NCI-H1105 (cell line): ENCODE measurements at places on chromosomes 6 and 20.

DNA sequence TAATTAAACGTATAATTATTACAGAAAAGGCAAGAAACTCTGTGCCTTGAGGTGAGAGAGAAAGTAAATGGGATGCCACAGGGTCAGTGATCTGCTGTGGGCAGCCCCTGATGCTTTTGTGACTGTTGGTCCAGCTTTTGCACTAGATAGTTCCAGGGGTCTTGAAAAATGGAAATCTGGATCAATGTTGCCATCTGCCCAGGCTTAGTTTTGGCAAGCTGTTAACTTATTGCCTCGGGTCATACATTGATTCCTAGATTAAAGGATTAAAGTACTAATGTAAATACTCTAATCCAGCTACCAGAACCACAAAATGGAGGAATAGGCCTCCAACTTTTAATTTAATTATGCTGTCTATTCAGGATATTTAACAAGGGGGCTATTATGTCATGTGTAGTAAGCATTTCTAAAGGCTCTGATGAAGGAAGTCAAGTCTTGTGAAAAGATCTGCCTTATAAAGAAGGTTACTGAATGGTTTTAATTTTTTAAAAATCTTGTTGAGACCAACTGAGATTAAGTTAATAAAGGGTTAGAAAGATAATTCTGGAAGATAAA, 376.0 kb upstream of the HS3ST5 start:
- no peak for DNase-seq

GRCh38 chr6:134253681-134254080, 64.2 kb downstream of the SGK1 start:
- DNase-seq: no peak

DNA sequence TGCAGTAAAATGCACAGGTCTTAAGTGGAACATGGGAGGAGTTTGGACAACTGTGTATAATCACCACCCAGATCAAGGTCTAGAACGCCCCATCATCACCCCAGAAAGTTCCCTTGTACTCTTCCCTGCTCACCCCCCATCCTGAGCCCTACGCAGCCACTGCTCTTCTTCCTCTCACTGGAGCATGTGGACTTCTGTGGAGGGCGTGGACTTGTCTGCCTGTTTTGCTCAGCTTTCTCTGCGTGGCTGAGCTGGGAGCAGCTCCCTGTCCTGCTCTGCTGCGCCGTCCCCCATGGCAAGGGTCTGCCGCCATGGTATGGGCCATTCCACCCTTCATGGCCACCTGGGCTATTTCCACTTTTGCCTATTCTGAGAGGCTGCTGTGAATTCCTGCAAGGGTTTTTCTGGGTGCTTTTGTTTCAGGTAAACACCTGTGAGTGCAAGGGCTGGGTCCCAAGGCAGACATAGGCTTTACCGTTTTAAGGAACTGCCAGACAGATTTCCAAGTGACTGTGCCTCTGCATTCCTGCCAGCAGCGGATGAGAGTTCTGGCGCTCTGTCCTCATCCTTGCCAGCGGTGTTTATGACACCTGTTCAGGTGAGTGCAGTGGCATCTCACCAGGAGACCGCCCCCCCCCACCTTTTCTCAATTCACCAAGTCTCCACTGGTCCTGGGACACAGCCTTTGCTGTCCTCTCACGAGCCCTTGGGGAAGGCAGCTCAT, 19.7 kb downstream of the PCK1 start:
- DNase-seq: no peak

- no peak for DNase-seq
Observed at GRCh38 chr6:12324099-12324498, 33.9 kb downstream of the EDN1 start.

- DNase-seq: no peak
Observed at GRCh38 chr20:23448167-23448566, 4.5 kb downstream of the CST11 start.

DNA sequence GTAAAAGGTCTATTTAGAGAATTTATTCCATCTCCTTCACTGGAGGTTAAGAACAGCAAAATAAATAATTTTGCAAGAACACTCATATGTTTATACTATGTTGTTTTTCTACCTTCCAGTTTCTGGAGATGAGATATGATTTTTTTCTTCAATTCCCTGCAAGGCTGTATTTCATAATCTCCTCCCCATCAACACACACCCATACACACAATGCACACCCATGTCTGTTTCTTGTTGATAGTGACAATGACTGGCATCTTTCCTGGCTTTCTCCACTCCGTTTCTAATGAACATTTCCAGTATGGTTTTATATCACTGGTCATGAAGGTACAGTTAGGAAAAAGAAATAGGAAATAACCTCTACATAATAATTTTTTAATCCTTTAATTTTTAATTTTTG, 202.1 kb downstream of the ARHGAP18 start:
- DNase-seq: no peak

DNA sequence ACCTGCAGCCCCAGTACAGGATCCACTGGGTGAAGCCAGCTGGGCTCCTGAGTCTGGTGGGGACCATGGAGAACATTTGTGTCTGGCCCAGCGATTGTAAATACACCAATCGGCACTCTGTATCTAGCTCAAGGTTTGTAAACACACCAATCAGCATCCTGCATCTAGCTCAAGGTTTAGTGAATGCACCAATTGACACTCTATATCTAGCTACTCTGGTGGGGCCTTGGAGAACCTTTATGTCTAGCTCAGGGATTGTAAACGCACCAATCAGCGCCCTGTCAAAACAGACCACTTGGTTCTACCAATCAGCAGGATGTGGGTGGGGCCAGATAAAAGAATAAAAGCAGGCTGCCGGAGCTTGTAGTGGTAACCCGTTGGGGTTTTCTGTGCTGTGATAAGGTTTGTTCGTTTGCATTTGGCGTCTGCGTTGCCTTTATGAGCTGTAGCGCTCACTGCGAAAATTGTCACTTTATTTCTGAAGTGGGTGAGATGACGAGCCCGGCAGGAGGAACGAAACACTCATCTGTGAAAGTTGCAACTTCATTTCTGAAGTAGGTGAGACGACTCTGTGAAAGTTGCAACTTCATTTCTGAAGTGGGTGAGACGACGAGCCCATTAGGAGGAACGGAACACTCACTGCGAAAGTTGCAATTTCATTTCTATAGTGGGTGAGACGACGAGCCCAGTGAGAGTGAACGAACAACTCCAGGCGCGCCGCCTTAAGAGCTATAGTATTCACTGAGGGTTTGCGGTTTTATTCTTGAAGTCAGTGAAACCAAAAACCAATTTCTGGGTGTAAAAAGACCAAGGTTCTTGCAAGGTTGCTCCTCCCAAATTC, 31.1 kb downstream of the SERPINB6 start:
- DNase-seq: no peak

DNA sequence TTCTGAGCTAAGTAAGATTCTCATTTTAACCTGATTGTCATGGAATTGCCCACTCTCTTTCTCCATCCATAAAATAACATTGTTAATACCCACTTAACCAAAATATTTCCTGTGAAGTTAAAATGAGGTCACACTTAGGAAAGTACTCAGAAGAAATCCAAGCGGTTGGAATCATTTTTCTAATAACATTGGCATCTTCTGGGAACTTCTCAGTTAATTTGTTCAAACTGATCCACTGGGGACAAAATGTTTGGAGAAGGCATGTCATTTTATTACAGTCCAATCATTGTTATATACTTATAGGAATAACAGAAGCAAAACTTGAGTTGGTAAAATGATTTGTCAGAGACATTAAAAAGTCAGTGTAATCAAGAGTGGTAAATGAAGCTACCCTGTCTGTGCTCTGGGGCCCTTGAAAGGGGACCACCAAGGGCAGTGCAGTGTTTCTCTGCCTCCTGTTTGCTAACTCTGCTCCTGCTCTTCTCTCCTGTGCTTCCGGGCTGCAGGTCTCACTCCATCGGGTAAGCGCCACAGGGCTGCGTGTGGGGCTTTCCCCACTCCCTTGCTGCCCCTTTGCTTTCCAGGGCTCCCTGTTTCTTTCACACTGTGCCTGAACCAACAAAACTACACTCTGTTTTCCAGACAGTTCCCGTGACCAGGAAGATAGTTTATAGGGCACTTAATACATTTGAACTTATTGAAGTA, 50.1 kb downstream of the HDDC2 start:
- DNase-seq: no peak

GRCh38 chr6:130288065-130288464, 65.3 kb upstream of the SAMD3 start:
- DNase-seq: no peak

- no peak for DNase-seq
Observed at GRCh38 chr20:10578607-10579006, 95.2 kb downstream of the JAG1 start.

DNA sequence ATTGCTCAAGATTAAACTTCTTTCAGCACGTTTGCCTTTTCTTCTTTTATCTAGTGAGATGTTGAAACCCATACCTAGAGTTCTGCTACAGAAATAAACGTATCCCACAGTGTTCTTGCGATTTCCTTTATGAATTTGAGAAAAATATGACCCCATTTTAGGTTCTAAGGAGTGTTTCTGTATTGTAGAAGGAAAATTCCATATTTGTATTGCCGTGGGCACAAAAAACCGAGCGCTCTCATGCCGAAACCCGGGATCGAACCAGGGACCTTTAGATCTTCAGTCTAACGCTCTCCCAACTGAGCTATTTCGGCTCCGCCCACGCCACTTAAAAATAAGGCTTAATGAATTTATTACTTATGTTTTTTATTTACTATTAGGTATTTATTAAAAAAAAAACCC, 23.7 kb downstream of the ZNF311 start:
- peak; percentile 73 for DNase-seq

GRCh38 chr20:34023937-34024722, 30.4 kb downstream of the RALY start:
- DNase-seq: no peak

DNA sequence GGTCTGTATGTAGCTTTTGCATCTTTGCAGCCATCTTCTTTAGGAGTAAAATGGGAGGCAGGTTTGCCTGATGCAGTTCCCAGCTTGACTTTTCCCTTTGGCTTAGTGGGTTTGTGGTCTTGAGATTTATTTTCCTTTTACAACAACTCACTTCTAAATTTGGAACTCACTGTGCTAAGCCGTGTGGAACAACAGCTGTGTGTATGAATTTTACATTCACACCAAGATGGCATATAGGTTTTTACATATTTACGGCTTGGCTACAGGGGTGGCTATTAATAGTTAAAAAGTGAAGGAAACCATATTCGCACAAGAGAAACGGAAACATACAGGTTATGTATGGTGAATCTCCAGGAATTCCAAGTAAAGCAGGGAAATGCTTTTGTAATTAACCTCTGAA, 2.5 kb downstream of the TTLL2 start:
- no peak for DNase-seq

- no peak for DNase-seq
Observed at GRCh38 chr20:16760431-16761304, 12.5 kb downstream of the OTOR start.

DNA sequence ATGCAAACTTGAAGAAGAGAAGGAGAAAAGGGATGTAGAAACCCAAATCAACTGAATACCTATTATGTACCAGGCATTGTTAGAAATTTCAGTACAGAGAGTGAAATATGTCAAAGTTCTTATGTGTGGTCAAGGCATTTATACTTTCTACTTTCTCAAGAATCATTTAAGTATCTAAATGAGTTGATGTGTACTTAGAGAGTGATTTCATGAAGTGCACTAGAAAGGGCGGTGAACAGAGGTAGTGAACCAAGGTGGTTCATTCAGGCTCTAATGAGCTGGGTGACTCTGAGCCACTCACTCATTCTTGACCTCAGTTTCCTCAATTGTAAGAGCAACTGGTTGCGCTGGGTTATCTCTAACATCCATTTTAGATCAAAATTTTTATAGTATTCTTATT, 3.3 kb downstream of the PDE7B start:
- no peak for DNase-seq

DNA sequence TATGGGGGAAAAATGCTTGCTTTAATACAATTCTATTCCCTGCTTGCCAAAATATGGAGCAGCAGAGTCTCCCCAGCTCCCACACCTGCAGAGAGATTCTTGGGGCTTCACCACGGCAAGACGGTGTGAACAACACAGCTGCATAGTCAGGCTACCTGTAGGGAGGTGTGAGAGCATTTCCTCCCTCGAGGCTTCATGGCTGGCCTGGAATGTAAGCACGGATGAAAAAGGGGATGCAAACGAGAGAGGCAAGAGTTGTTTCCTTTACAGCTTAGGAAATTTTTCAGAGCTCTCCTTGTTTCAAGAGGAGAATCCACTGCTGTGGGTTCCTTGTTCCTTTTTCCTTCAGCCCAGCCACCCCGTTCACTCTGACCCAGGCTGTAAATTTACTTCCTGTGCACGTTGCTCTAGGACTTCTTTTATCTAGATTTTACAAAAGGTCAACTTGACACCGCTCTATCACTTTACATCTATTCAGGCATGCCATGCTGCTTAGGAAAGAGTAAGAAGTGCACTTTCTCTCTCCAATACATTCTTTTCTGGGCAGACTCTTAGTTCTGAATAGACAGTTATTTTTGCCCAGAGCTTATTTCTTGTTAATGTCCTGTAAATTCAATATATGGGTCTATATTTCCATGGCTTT, 197.1 kb downstream of the KHDC1L start:
- DNase-seq: no peak

DNA sequence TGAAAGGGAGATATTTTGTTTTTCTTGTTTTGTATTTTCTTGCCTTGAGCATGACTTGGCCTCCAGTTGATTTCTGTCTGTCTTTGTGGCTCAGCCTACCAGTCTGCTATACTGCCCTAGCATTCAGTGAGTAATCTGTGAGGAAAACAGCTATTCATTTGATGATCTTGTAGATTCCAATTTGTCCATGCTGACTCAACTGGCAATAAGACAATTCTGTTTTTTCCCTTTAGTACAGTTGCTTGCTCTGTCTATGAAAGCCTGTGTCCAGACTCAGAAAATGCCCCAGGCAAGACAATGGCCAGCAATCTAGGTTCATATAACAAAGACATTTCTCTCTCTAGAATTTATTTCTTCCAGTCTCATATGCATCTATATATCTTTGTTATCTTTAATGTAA, 10.9 kb upstream of the SOX4 start:
- no peak for DNase-seq

DNA sequence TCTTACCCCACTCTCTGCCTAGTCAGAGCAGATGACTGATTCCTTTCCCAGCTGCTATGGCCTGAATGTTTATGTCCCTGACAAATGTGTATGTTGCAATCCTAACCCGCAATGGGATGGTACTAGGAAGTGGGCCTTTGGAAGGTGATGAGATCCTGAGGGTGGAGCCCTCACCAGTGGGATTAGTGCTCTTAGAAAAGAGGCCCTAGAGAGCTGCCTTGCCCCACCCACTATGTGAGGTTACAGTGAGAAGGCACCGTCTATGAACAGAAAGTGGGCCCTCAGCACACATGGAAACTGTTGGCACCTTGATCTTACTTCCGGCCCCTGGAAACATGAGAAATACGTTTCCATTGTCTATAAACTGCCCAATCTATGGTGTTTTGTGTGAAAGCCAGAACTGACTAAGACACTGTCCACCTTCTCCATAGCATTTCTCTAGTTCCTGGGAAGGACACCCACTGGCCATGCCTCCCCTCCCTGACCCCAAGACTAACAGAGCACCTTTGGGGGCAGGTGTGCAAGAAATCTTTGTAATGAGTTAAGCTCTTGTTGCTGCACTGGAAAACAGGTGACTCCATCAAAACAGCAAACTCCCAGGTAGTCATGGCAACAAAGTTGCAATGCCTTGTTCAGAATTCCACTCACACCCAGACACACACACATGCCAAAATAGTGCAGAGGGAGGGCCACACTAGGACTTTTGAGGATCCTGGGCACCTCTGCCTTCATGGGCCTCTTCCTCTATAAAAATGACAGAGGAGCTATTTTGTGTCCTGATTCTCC, 16.2 kb downstream of the GABRR2 start:
- DNase-seq: no peak
